Amniotic stem cell (primary cell): ENCODE measurements at places on chromosomes 13 and 19.

- DNase-seq = no peak
Observed at GRCh38 chr19:18119717-18120105, 22.1 kb downstream of the MAST3 start.

GRCh38 chr13:30943881-30944280 lies 11.4 kb downstream of the TEX26 start:
- no peak for DNase-seq

GRCh38 chr13:32600890-32601289 lies 14.6 kb downstream of the PDS5B start:
- DNase-seq = no peak

DNA sequence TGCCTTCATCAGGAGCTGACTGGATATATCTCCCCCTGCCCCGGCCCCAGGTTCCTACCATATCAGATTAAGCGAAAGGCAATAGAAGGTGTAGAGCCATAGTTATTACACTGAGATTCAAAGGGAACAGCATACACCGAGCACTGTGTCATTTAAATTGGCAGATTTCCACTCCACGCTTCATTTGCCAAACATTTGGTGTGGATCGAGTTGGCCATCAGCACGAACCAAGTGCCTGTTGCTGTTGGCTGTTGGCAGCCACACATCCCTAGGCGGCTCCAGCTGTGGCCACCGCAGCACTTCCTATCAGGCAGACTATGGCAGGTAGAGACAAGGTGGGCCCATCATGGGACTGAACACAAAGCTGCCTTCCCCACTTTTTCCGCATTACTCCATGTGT lies 115.8 kb downstream of the CCNA1 start:
- DNase-seq = no peak

- DNase-seq = peak; percentile 56
Observed at GRCh38 chr19:1239796-1240737, 1.5 kb upstream of the ATP5F1D start.

DNA sequence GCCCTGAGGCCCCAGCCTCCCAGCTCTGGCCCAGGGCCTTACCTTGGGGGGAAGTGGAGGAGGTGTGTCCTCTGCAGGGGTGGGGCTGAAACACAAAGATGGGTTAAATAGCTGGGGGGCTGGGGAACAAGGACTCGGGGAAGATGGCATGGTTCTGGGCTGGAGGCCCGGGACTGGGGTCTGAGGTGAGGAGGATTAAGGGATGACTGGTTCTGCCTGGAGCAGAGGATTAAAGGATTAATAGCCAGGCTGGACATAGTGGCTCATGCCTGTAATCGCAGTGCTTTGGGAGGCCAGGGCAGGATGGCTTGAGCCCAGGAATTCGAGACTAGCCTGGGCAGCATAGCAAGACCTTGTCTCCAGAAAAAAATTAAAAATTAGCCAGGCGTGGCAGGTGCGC lies 11.6 kb downstream of the MAP4K1 start:
- DNase-seq = no peak

GRCh38 chr19:18340990-18341868 lies 831 bp downstream of the PGPEP1 start:
- no peak for DNase-seq

GRCh38 chr13:97982286-97982685 lies 28.8 kb downstream of the IPO5 start:
- no peak for DNase-seq

GRCh38 chr19:35297515-35297848 lies 5.5 kb downstream of the MAG start:
- DNase-seq = no peak

DNA sequence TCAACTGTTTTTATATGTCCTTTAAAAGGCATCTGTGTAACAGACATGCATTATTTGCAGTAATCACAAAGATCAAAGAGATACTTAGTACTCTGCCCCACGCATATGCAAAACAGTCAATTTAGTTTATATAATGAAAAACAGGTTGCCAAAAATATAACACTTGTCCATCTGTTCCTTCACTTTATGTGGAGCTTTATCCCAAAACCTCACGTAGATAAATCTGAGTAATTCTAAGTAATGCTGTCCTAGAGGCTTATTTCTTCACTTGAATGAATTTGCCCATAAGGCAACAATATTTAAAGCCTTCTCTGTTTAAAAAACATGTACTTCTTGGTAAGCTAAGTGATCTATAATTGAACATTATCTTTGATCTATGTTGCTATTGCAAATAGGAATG lies 20.3 kb upstream of the SLITRK6 start:
- DNase-seq = no peak

DNA sequence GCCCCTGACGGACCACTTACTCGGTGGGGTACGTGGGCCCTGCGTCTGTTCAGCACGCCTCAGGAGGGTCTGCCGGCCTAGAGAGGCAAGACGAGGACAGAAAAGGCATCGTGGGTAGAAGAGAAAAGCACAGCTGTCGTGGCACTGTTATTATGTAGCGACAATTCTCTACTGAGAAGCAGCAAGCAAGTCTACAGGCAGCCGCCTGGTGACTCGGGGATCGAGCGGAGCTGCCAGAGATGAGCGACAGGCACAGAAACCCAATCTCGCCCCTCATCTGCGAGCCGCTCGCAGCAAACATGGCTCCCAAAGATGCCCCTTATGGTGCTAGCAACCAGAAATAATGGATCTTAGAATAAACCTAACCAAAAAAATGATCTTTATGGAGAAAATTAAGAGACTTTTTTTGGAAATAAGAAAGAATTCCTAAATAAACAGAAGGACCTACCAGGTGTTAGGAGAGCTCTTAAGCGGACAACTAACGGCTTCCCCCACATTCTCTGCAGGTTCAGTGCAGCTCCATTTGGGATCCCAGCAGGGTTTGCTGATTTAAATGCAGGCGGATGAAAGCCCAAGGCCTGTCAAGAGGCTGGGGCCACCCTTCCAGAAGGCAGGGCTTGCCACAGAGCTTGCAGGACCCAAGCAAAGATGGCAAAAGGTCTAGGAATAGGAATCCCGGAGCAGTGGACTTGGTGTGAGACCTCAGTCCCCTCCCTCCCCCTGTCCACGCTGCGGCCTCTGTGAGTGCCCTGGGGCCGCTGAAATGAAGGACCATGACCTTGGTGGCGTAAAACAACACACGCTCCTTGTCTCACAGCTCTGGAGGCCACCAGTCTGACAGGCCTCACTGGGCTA lies 152.6 kb downstream of the KDM4B start:
- no peak for DNase-seq

GRCh38 chr19:53521373-53522202 lies 16.4 kb upstream of the ZNF331 start:
- no peak for DNase-seq

- no peak for DNase-seq
Observed at GRCh38 chr19:3269916-3270671, 45.6 kb downstream of the CELF5 start.

DNA sequence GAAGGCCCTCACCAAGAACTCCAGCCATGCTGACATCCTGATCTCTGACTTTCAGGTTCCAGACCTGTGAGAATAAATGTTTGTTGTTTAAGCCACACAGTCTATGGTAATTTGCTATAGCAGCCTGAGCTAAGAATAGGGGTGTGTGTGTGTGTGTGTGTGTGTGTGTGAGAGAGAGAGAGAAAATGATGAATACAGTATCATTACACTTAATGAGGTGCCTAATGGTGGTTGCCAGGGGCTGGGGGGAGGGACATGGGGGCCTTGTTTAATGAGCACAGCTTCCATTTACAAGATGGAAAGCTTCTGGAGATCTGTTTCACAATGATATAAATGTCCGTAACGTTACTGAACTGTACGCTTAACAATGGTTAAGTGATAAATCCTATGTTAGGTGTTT lies 53.8 kb upstream of the LATS2 start:
- no peak for DNase-seq

DNA sequence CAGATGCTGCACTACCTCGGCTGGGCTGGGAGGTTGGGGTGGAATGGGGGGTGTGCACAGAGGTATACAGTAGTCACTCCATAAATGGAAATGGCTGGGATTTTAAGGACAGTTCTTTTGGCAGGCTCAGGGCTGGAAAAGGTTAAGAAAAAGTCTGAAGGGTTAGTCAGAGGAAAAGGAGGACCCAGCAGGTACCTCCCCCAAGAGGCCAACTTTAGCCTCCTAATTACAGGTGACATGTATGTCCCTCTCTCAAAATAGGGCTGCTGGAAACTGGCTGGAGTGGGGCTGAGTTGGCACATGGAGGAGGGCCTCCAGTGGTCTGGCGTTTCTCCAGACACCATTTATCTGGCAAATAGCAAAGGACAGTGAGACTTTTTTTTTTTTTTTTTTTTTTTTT lies 994 bp downstream of the CCDC194 start:
- no peak for DNase-seq

DNA sequence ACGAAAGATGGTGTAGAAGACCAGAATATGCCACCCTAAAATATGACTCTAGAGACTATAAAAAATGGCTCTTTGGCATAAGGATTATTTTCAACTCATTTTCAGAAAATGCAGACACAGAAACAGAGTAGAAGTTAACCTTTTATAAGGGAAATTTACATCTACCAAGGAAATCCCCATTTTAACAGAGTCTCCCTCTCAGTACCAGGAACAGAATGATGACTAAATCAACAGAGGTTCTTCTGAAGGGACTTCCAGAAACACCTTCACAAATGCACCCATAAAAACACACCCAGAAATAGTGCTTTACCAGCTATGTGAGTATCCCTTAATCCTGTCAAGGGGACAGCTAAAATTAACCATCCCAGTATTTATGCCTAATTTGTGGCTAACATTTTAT lies 29.1 kb downstream of the PLPP2 start:
- no peak for DNase-seq

DNA sequence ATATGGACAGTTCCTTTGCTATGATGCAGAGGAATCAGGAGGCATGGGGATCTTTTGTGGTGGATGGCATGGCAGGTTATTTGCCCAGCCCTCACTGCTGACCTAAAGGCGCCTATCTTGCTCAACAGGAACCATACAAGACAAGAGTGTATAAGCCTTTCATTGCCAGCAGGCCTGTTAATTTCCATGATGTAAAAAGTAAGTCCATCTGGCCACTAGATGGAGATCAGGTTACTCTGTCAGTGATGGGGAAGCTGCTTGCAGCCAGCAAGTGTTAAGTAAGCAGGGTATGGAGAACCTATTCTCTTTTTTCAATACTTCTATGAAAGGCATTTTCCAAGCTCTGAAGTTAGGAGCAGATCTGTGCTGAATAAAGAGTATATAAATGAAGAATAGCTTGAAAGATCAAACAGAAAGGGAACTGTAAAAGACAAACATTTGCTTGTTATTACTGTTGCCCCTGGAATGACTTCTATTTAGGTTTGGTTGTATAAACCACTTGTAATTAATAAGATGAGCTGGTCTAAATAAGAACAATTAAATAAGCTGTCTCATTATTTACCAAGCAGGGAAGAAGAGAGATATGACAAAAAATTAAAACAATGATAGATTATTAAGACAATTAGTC lies 210.9 kb downstream of the RGCC start:
- peak; percentile 71 for DNase-seq

DNA sequence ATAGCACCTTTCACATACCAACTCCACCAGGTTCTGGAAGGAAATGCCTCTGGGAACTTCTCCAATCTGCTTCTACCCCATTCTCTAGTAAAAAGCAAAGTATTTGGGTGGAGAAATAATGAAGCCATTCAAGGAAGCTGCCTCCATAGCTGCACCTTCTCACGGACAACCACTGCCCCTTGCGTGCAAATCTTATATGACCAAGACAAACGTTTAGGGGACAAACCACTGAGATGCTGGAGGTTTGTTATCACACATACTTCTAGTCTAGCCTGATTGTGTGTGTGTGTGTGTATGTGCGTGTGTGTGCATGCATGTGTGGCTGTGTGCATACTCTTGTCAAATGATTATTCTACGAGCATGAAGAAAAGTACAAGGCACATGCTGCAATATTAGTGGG lies 6.5 kb upstream of the METTL21C start:
- DNase-seq = no peak

DNA sequence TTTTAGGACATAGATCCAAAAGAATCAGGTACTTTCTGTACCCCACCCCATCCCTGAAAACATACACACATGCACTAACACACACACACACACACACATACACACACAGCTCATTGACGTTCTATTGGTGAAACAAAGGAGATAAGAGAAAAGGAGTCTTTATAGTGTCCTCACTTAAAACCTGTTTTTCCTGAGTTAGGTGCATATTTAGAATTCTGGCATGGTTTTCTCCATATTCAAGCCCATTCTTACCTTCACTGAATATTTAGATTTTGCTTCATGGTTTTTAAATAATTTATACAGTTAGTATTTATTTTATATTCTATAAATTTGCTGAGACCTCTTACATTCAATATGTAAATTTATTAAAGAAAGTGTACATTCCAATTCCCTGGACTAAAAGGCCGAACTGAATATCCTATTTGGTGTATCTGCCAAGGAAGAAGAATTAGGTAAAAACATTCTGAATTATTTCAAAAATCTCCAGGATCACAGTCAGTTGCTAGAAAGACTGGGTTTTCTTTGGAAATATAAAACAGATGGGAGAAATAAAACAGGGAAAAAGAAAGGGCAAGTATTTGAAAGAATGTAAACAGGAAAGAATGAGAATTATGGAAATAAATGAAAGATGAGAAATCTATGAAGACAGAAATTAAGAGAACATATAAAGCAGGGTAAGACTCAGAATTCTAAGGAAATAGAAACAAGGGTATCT lies 556.2 kb downstream of the KCTD12 start:
- DNase-seq = no peak

- no peak for DNase-seq
Observed at GRCh38 chr19:18603255-18603957, 3.2 kb downstream of the CRLF1 start.

GRCh38 chr13:50127726-50128291 lies 112.6 kb downstream of the KCNRG start:
- no peak for DNase-seq

GRCh38 chr13:84417416-84417815 lies 535.1 kb upstream of the SLITRK1 start:
- DNase-seq = no peak

DNA sequence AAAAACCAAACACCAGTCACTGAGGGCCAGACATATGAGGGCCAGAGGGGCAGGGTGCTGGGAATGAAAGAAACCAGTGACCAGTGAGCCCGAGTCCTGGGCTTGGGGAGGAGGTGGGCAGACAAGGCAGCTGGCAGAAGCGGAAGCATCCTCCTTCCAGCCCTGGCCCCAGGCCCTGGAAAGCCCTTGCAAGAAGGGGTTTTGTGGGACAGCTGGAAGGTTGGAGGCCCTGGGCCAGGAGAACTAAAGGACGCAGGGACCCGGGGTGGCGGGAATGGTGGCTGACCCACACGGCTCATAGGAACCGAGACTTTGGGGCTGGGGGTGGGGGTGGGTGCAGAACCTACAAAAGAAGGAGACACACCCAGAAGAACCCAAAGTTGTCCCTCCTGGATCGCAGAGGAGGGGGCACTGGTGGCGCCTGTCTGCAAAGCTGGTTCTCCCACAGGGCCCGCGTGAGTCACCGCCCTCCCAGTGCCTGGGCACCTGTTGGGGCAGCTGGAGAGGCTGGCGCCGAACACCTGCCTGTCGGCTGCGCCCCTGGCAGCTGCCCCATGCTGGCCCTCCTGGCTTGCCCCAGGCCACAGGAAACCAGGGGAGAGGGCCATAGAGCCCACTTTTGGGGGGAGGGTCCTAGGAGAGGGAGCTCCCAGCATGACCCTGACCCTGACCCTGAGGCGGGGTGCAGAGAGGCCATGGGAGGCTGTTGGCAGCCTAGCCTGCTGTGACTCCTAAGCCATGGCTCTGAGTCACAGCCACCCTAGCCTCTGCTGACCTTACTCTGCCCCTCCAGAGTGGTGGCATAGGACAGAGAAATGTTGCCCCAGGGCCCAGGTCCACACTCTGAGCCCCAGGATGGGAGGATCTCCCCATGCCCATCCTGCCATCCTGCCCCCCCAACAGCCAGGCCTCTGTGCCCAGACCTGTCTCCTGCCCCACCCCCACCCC lies 802 bp downstream of the DMPK start:
- no peak for DNase-seq
